CD14-positive monocyte (primary cell): ENCODE measurements at places on chromosomes 5 and 9. TPM values are rescaled to one million over a fixed set of nuclear protein-coding genes. Genes with fewer than 3 reads are reported as not detected.

- no peak overlapping the region for H3K4me3 ChIP-seq
- no peak overlapping the region for H3K27ac ChIP-seq
- H3K27me3 ChIP-seq, result no peaks in the 10 kb centered on the region
- no peaks in the 10 kb centered on the region for H3K36me3 ChIP-seq
- DNase-seq, result no peak
Measured at GRCh38 chr5:5353681-5354080, 68.8 kb upstream of the ICE1 start.

GRCh38 chr5:111926026-111926425 lies 169.0 kb upstream of the NREP start:
- no peak overlapping the region for H3K27ac ChIP-seq
- H3K36me3 ChIP-seq, result no peaks in the 10 kb centered on the region
- DNase-seq, result no peak

- H3K27ac ChIP-seq, result no peak overlapping the region
- H3K4me3 ChIP-seq, result no peak overlapping the region
- DNase-seq, result no peak
- H3K27me3 ChIP-seq, result no peaks in the 10 kb centered on the region
- H3K36me3 ChIP-seq, result peaks cover 70% of the 10 kb centered on the region
Measured at GRCh38 chr9:136835162-136835931, 6.9 kb upstream of the AJM1 start.

GRCh38 chr5:132053483-132053882 lies 7.0 kb upstream of the IL3 start:
- H3K36me3 ChIP-seq, result no peaks in the 10 kb centered on the region
- H3K4me3 ChIP-seq, result no peak overlapping the region
- no peak for DNase-seq

DNA sequence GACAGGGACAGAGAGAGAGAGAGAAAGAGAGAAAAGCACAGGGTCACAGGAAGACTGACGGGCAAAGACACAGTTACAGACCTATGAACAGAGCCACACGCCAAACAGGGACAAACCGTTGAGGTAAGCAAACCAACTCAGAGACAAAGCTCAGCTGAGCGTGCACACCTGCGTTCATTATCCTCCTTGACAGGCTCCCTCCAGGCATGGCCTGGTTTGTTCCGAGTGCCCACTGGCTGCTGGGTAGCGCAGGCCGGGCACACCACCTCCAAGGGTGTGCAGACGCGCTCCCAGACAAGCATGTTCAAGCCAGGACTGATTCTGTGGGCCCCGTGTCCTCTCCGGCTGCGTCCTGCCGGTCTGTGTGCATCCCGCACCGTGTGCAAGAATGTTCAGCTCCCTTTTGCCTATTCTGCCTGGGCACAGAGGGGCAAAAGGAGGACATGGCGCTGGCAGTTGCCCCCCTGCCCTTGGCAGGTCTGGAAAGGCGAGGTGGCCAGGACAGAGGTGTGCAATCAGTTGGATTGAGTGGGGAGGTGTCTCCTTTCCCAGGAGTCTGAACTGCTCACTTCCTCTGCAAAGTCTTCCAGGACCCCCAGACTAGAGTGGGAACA lies 467 bp upstream of the SMIM32 start:
- no peak overlapping the region for H3K4me3 ChIP-seq
- DNase-seq, result no peak
- no peak overlapping the region for H3K27ac ChIP-seq
- H3K36me3 ChIP-seq, result no peaks in the 10 kb centered on the region
- peaks cover 36% of the 10 kb centered on the region for H3K27me3 ChIP-seq

Gene SNAPC4
- polyA plus RNA-seq, result 0.59 TPM

Gene TLE4
- polyA plus RNA-seq, result 76.6 and 107 TPM in 2 replicates

DNA sequence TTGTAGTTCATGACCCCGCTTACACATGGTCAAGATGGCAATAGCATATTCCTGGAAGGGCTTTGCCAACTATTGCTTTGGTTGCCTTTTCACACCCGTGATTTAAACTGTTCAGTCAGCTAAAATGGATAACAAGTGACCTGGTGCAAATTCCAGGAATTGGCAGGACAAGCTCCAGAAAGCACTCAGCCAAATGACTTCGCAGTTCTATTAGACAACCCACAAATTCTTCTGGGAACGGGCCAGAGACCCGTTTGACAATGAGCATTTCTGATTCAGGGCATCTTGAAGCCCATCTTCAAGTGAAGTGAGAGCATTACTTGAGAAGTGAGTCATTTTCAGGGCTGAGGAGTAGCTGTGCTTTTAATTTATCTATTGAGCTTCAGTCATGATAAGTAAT lies 165.0 kb downstream of the DROSHA start:
- no peaks in the 10 kb centered on the region for H3K4me1 ChIP-seq
- DNase-seq, result no peak
- H3K4me3 ChIP-seq, result no peak overlapping the region
- no peaks in the 10 kb centered on the region for H3K27me3 ChIP-seq

GRCh38 chr5:138870611-138871010 lies 4.5 kb downstream of the LRRTM2 start:
- no peak overlapping the region for H3K27ac ChIP-seq
- no peak overlapping the region for H3K4me3 ChIP-seq
- no peak for DNase-seq
- H3K4me1 ChIP-seq, result no peaks in the 10 kb centered on the region

GRCh38 chr5:67010684-67011409 lies 185.8 kb downstream of the CD180 start:
- no peak overlapping the region for H3K27ac ChIP-seq
- H3K27me3 ChIP-seq, result no peaks in the 10 kb centered on the region
- peaks cover 8% of the 10 kb centered on the region for H3K4me1 ChIP-seq
- no peaks in the 10 kb centered on the region for H3K36me3 ChIP-seq
- H3K4me3 ChIP-seq, result no peak overlapping the region
- DNase-seq, result no peak

GRCh38 chr9:37104183-37104889 lies 16.0 kb upstream of the ZCCHC7 start:
- no peak overlapping the region for H3K27ac ChIP-seq
- DNase-seq, result no peak
- no peaks in the 10 kb centered on the region for H3K27me3 ChIP-seq
- H3K4me1 ChIP-seq, result no peaks in the 10 kb centered on the region

GRCh38 chr9:82153032-82153431 lies 164.5 kb downstream of the SPATA31D1 start:
- H3K4me3 ChIP-seq, result no peak overlapping the region
- no peaks in the 10 kb centered on the region for H3K4me1 ChIP-seq
- DNase-seq, result no peak
- no peak overlapping the region for H3K27ac ChIP-seq
- no peaks in the 10 kb centered on the region for H3K36me3 ChIP-seq

- DNase-seq, result no peak
- H3K27ac ChIP-seq, result no peak overlapping the region
- H3K4me1 ChIP-seq, result no peaks in the 10 kb centered on the region
- no peaks in the 10 kb centered on the region for H3K27me3 ChIP-seq
Measured at GRCh38 chr5:116382032-116382873, 192.4 kb downstream of the SEMA6A start.

DNA sequence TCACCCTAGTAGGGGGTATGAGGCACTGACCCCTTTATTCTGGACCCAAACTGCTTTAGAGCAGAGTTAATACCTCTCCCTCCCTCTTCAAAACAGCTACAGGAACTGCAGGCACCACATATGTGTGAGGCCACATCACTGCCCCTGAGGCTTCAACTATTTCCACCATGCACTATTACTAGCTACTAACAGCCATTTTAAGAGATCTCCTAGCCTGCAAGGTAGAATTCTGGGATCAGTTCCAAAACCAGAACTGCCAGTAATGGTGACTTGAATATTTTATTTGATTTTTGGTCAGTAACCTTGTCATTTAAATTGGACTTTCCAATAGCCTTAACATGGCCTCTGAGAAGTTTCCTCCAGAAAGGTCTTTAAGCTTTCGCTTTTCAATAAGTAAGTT lies 55.3 kb upstream of the FSD1L start:
- H3K27me3 ChIP-seq, result no peaks in the 10 kb centered on the region
- no peak overlapping the region for H3K4me3 ChIP-seq
- H3K4me1 ChIP-seq, result no peaks in the 10 kb centered on the region
- no peak overlapping the region for H3K27ac ChIP-seq
- no peak for DNase-seq

DNA sequence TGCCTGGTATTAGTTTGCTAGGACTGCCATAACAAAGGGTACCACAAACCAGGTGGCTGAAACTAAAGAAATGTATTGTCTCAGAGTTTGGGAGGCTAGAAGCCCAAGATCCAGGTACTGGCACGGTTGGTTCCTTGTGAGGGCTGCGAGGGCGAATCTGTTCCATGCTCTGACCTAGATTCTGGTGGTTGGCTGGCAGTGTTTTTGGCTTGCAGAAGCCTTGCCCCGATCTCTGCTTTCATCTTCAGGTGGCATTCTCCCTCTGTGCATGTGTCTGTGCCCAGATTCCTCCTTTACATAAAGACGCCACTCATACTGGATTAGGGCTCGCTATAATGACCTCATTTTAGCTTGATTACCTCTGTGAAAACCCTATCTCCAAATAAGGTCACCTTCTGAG lies 36.7 kb downstream of the RAI14 start:
- no peaks in the 10 kb centered on the region for H3K27me3 ChIP-seq
- no peak overlapping the region for H3K27ac ChIP-seq
- no peak overlapping the region for H3K4me3 ChIP-seq
- H3K36me3 ChIP-seq, result no peaks in the 10 kb centered on the region
- no peak for DNase-seq

DNA sequence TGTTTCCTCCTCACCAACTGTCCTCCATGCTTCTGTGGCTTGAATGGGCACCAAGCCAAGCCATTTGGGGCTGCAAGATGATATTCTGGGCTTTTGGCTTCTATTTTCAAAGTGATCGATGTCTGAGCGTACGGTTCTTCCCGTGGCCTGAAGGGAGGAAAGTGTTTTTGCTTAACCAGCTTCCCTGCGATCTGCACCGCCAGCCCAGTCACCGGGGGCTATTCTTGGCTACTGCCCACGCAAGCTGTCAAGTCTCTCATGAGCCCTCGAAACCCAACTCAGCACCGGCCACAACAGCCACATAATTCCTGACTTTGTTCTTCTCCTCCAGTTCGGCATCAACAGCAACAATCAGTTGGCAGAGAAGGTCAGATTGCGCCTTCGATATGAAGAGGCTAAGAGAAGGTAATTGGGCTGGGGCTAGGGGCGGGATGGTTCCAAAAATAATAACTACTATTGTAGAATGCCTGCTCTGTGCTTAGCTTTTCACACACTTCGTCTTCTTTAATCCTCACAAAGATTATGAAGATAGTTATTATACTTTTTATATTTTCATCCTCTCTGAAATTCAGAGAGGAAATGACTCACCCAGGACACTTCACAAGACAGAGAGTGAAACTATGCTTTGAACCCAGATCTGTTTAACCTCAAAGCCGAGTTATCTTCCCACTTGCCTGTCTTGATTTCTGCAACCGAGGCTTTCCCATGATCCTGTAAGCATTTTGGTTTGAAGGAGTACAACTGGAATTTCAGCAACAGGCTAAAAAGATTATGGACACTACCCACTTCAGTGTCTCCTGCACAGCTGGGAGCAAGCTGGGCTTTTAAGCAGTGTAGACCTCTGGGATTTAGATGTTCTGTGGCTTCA lies 76.4 kb upstream of the RARS1 start:
- no peak overlapping the region for H3K4me3 ChIP-seq
- DNase-seq, result no peak
- H3K27me3 ChIP-seq, result no peaks in the 10 kb centered on the region
- H3K36me3 ChIP-seq, result no peaks in the 10 kb centered on the region
- H3K27ac ChIP-seq, result no peak overlapping the region

- no peak overlapping the region for H3K4me3 ChIP-seq
- H3K27ac ChIP-seq, result no peak overlapping the region
- H3K36me3 ChIP-seq, result no peaks in the 10 kb centered on the region
- no peak for DNase-seq
Measured at GRCh38 chr9:587527-587926, 254.0 kb upstream of the DMRT1 start.

Gene IFNE
- polyA plus RNA-seq, result not detected

Gene OTP
- not detected for polyA plus RNA-seq

GRCh38 chr5:61919920-61920319 lies 386.1 kb upstream of the KIF2A start:
- H3K36me3 ChIP-seq, result no peaks in the 10 kb centered on the region
- no peak for DNase-seq
- H3K27me3 ChIP-seq, result no peaks in the 10 kb centered on the region
- H3K4me1 ChIP-seq, result no peaks in the 10 kb centered on the region
- H3K4me3 ChIP-seq, result no peak overlapping the region
- H3K27ac ChIP-seq, result no peak overlapping the region

DNA sequence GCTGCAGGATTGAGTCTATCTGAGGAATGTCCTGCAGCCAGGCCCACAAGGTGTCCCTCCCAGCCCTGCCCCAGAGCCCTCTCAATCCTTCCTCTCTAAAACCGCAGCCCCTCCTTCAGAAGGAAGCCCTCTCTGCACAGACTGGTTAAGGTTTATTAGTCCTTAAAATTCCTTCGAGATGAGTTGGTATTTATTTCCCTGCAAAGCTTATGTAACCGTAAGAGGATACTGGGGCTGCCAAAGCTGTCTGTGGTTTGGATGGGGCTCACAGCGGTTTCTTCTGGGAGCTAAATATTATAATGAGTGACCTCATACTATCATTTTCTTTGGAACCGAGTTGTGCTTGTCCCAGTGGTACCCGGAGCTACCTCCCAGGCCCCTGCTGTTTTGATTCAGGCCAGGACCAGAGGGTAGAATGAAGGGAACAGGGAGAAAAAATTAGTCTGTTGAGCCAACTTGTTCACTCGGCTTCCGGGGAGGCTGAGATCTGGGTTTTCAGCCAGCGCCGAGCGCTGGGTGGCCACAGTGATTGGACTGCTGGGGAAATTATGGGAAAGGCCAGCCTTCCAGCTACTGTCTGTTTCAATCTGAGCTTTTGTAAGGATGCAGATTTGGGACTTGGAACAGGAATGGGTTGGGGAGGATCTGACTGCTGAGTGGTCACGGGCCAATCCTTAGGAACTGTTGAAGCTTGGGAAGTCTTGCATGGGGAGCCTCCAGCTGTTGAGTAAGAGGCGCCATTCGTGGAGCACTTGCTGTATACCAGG lies 107.5 kb downstream of the NDFIP1 start:
- no peak for DNase-seq
- H3K36me3 ChIP-seq, result no peaks in the 10 kb centered on the region
- no peak overlapping the region for H3K4me3 ChIP-seq
- no peaks in the 10 kb centered on the region for H3K27me3 ChIP-seq

Gene SMIM32
- not detected for polyA plus RNA-seq

Gene MARCOL
- not detected for polyA plus RNA-seq

DNA sequence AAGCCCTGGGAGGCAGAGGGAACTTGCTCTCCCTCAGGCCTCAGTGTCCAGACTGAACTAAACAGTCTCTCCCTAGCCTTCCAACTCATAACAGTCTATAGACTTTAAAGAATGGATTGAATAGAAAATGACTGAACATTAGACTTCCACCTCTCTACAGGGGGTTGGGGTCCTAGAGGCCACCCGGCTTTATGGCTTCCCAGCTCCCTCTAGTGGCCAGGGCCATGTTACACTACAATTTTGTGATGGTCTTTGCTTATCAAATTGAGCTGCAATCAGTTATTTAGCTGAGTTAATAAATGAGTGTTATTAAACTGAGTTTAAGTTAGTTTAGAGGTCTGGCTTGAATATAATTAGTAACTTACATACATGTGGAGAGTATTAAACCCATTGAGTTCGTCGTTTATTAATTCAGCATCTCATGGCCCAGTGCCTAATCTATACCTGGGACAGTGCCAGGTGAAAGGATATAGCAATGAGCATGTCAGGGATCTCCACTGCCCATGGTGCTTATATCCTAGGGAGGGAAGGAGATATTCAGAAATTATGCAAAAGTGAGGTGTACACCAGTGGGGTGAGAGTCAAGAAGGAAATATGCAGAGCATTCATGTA lies 105.2 kb downstream of the SH3TC2 start:
- H3K27me3 ChIP-seq, result no peaks in the 10 kb centered on the region
- DNase-seq, result peak; percentile 37
- no peak overlapping the region for H3K27ac ChIP-seq
- H3K4me1 ChIP-seq, result peaks cover under 1% of the 10 kb centered on the region
- H3K4me3 ChIP-seq, result no peak overlapping the region
